Hematopoietic multipotent progenitor cell treated with erythropoietin and hydrocortisone succinate and interleukin-3 and kit ligand, for 4 days (in vitro differentiated cells): ENCODE measurements at places on chromosomes 11 and 22.

GRCh38 chr11:68969386-68969785 is 11.4 kb downstream of the MRGPRD start:
- no peak for DNase-seq

DNA sequence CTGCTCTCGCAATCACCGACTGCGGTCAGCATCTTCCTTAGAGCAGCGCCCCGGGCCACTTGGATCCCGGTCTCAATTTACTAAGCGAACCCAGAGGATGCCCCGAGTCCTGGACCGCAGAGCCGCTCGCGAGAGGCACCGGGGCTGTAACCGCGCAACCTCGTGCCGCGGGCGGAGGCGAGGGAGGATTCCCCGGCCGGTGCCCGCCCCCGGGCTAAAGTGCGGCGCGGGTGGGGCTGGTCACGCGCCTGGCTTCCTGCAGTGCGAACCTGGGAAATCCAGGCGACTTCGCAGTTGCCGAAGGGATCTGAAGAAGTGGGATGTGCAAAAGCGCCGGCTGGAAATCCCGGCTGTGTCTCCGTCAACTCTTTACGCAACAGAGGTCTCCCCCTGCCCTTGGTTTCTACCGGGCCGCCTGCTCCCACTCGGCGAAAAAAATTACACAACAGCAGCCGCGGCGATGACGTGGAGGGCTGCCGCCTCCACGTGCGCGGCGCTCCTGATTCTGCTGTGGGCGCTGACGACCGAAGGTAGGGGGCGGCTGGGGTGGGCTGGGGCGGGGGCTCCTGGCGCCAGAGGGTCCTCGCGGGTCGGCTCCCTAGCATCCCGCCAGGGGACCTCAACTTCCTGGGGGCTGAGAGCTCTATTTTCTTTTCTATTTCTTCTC is at the start of gene NCR3LG1:
Gene NCR3LG1 (plus strand): TSS at position 291 of the 667 bp plus-strand sequence. CDS start 170 bp downstream, at position 461.
- peak; percentile 83 for DNase-seq

- DNase-seq, result no peak
Observed at GRCh38 chr11:60844045-60844869, 2.3 kb downstream of the CCDC86 start.

GRCh38 chr22:26409719-26410335 is 19.2 kb upstream of the ASPHD2 start:
- DNase-seq, result no peak

DNA sequence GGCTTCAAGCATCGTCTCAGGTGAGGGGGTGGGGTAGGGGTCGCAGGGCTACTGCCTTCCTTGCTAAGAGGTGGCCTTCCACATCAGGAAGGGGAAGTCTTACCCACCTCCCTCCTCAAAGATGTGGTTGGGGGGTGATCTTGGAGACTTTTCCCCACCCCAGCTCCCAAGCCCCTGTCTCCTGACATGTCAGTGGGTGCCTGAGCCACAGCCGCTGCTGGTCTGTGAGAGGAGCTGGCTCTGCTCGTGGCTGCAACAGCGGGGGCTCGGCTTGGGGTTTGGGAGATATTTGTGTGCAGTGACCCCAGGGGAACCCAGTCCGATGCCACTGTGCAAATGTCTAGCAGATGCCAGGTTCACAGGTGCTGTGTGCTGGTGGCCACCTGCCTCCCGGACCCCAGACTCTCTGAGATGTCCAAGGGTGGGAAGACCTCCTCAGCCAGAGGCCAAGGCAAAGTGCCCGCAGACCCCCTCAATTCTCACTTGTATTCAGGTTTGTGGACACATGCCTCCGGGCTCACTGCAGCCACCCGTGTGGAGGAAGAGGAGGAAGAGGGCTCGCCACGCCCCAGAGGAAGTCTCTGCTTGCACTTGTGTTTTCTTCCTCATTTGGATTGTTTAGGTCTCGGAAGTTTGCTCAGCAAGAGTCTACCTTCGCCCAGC is 1.9 kb downstream of the KCNQ1 start:
- DNase-seq, result peak; percentile 44

DNA sequence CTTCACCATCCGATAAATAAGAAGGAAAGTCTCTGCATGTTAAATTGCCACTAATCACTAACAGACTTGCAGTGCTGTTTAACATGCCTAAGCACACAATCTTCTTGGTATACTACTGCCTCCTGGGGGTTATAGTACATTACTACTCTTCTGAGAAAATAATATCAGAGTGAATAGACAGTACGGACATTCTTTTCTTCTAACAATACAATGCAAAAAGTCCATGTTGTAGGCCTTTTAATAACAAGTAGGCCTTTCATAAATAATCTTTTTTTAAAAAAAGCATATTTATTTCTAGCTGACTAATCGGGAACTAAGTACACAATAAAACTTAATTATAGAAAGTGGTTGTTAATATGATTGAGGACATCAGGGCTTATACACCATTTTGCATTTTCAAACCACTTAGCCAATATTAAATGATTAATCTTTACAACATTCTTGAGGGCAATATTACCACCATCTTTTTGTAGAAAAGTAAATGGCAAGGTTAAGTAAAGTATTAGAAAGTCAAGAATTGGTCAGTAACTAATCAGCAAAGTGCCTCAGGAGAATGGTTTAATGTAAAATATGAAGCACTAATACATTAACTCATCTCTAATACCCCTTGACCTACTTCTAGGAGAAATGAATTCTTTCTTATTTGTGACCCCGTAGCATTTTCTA is 84.7 kb downstream of the TTC28 start:
- DNase-seq, result peak; percentile 90

DNA sequence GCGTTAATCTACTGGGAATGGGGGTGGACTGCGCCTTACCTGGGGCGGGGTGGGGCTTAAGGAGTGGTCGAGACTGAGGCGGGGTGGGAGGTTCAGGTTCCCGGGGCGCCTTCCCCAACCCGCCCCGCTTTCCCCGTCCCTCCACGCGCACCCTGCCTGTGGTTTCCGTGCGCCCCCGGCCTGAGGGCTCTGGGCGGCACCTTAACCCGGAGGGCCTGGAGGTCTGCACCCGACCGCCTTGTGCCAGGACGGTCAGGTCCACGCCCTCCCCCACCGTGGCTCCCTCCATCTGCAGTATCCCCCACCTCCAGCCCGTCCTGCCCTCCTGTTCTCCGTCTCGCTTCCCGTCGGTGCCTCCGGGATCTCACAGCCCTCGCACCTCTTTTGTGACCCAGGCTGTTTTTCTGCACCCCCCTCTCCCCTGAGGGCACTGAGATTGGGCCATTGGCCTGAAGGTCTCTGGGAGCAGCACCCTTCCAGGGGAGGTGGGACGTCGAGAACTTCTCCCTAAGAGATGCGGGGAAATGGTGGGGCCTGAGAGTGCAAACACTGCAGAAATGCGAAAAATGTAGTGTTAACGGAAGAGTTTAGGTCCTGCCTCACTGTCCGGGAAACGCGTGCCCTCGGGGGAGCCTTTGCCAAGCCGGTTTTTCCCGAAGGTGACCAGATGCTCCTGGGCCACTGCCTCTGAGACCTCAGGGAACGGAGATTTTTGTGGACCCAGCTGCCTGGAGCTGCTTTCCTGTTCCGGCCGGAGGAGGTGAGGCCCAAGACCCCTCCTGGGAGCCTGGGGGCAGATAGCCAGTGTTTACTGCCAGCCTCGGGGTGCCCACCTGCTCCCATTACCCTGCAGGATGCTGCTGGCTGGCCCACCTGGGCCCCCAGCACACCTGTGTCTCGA is 1.2 kb upstream of the ASCL2 start:
- DNase-seq, result no peak
